ENCODE measurements at places on chromosomes 5 and 9.

- DNase-seq: no peak
These were observed 966 bp downstream of the SNX2 start for GRCh38 chr5:122775550-122776542.

- no peak for DNase-seq
These were observed 150.9 kb downstream of the C9orf50 start for GRCh38 chr9:129469988-129470316.

DNA sequence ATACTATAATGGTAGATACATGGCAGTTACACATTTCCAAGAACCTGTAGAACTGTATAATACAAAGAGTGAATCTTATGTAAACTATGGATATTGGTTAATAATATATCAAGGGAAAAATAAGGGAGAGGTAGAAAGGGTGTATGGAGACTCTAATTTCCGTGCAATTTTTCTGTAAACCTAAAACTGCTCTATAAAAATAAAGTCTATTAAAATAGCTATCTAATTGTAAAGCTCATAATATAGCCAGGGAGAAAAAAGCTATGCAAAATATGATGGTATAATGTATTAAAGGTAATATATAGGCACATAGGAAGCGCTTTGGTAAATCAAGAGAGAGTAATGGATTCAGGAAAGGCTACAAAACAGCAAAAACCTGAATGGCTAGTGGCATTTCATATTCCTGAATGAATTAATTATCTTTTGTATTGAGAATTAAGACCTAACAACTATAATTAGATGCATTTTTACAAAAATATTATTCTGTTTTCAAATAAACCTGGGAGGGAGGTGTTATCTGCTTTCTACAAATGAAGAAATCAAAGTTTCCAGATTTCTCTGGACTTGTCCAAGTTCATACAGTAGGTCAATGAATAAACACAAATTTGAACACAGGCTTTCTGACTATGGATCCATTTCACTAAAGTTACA, 22.8 kb downstream of the ANXA1 start:
- no peak for DNase-seq

GRCh38 chr5:66232275-66232674, 88.2 kb downstream of the SREK1 start:
- no peak for DNase-seq

- DNase-seq: no peak
These were observed 1.0 kb upstream of the TLE1 start for GRCh38 chr9:81690251-81690851.

- no peak for DNase-seq
These were observed 14.7 kb downstream of the CENPK start for GRCh38 chr5:65548281-65548680.

- no peak for DNase-seq
These were observed 178.3 kb upstream of the MAP1B start for GRCh38 chr5:71929003-71929402.

GRCh38 chr5:110644357-110644756, 82.1 kb downstream of the TMEM232 start:
- no peak for DNase-seq

DNA sequence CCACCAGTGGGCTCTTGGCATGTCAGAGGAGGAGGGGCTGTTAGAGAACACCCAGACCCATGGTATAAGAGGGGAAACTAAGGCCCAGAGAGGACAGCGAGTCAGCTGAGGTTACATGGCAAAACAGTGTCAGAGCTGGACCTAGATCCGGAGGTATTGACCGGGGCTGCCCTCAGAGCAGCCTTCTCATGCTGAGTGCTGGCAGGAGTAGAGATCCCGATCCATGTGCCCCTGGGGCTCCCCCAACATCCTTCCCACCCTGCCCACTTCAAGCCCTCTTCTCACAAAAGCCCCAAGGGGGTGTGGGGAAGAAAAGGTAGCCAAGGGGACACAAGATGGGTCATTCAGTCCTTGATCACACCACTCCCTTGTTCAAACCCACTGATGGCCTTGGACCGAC, 19.9 kb downstream of the CSF1R start:
- DNase-seq: no peak

- no peak for DNase-seq
These were observed 26.8 kb upstream of the IER5L start for GRCh38 chr9:129204840-129205239.

GRCh38 chr9:20551236-20551635, 71.1 kb downstream of the MLLT3 start:
- DNase-seq: no peak

- no peak for DNase-seq
These were observed 64.6 kb downstream of the PTPN3 start for GRCh38 chr9:109433476-109433875.

GRCh38 chr9:110025551-110026170, 182.3 kb downstream of the C9orf152 start:
- DNase-seq: no peak

DNA sequence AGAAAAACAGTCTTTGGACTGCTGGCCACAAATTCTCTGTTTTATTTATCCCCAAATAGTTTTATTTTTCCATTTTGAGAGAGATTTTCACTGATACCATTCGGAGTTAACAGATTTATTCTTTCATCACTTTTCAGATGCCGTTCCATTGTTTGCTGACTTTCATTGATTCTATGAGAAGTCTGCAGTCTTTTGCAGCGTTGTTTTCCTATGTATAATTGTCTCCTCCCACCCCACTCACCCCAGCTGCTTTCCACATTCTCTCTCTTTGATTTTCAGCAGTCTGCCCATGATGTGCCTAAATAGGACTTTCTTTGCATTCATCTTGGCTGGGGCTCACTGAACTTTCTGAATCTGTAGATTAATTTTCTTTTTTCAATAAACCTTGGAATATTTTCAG, 107.6 kb downstream of the C9orf50 start:
- DNase-seq: no peak

GRCh38 chr5:80874162-80874561, 86.0 kb upstream of the RASGRF2 start:
- no peak for DNase-seq

Data from stimulated activated CD8-positive, alpha-beta memory T cell treated with anti-CD3 and anti-CD28 coated beads, Interleukin-4, amount 100 ng/mL, for 1 hour (primary cell).